Activated naive CD4-positive, alpha-beta T cell (primary cell): ENCODE measurements at places on chromosomes 7 and 10.

DNA sequence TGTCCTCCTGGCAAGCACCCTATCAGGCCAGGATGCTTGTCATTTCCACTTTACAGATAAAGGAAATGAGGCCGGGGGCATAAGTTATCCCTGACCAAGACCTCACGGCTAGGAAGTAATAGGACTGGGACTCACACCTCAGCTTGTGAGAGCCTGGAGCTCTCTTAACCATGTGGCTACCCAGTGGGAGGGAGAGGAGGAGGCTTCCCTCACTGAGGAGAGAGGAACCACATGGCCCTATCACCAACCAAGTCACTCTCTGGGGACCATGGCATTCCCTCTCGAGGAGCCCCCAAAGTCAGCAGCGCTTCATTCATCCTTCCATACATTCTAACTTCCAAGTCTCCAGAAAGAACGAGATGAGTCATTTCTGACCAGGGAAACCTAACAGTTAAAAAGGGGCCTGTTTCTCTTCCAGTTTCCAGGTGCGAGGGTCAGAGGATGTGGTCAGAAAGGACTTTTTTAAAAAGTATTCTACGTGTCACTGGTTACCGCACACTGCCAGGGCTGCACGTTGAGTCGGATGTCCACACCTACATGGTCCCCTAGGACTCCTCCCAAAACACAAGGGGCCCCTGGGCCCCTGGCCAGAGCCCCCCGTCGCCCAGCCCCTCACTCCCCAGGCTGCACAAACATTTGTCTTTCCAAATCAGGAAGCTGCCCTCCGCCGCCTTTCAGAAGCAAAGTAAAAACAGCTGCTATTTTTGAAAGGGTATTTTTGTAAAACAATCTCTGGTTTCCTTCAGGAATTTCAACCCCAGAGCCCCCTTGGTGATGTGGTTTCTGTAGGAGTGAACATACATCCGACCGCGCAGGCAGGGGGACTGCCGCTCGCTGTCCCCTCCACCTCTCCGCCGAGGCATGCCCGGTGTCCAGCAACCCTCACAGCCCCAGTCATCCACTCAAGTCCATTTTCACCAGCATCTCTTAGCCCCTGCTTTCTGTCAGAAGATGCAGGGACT is 128.2 kb upstream of the CHST15 start:
- no peak for DNase-seq

DNA sequence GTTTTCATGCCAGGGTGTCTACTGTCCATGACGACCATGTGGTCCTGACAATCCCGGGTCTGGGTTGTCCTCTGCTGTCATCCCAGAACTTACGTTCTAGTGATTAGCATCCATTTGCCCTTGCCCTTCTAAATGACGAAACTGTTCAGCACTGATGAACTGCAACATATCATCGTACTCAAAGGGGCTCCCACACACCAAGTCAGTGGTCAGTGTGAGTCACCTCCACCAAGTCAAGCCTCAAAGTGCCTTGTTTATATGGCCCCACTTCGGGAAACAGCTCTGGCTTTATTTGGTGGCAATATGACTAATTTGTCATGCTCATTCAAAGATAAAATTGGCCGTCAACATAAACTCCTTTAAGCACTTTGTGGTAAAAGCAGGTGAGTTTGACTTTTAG is 110.7 kb downstream of the FRMD4A start:
- DNase-seq: no peak

DNA sequence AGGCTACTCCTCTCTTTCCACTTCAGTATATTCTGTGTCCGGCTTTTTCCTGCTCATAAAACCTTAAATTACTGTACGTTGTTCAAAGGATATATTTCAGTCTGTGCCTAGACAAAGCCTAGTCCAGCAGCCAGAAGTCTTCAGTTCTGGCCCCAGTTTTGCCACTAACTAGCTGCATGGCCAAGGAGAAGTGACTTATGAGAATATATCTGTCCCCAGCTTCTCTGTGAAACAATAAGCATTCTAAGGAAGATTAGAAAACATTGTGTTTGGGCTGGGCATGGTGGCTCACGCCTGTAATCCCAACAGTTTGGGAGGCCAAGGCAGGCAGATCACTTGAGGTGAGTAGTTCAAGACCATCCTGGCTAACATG is 105.0 kb upstream of the HDAC9 start:
- no peak for DNase-seq

GRCh38 chr10:84185526-84186175 is 8.7 kb upstream of the CDHR1 start:
- no peak for DNase-seq

- DNase-seq: no peak
Observed at GRCh38 chr7:106070201-106070551, 41.9 kb downstream of the SYPL1 start.

DNA sequence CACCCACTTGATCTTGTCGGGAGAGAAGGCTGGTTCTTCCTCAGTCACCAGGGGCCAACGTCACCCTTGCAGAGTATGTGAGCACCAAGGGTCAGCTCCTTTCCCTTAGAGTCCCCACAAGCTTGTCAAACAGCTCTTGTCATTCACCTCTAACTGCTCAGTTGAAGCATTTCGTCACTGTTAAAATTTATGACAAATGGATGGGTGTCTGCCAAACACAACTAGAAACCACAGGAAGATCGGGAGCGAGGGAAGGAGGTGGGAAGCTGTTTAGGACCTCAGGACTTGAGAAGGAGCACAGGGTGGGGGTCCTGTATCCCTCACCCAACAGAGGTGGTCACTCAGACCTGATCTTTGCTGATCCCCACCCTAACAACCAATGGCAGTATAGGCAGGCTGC is 373.3 kb upstream of the IGFBP3 start:
- no peak for DNase-seq

DNA sequence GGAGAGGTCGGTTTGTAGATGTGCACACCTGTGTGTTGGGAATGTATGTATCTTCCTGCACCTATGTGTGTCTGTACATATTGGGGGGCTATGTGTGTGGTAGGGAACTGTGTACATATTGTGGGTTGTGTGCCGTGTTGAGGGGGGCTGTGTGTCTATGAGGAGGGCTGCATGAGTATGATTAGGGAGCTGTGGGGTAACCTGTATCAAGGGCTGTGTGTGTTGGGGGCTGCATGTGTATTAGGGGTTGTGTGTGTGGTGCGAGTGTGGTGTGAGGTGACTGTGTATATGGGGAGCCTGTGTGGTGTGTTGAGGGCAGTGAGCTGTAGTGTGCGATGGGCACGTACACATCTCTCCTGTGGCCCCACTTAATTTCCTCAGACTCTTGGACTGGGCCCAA is 22.2 kb upstream of the PAX2 start:
- DNase-seq: no peak

GRCh38 chr10:16943295-16944285 is 126.4 kb upstream of the RSU1 start:
- DNase-seq: no peak
